ENCODE measurements at places on chromosomes 2 and 18.
A peak's percentile ranks its signal among the peaks of the same experiment; 100 is the strongest.

- no peak for DNase-seq
These were observed 342.0 kb downstream of the HRH4 start for GRCh38 chr18:24802456-24802855.

- DNase-seq = no peak
These were observed 86.2 kb downstream of the MBP start for GRCh38 chr18:77046409-77046808.

DNA sequence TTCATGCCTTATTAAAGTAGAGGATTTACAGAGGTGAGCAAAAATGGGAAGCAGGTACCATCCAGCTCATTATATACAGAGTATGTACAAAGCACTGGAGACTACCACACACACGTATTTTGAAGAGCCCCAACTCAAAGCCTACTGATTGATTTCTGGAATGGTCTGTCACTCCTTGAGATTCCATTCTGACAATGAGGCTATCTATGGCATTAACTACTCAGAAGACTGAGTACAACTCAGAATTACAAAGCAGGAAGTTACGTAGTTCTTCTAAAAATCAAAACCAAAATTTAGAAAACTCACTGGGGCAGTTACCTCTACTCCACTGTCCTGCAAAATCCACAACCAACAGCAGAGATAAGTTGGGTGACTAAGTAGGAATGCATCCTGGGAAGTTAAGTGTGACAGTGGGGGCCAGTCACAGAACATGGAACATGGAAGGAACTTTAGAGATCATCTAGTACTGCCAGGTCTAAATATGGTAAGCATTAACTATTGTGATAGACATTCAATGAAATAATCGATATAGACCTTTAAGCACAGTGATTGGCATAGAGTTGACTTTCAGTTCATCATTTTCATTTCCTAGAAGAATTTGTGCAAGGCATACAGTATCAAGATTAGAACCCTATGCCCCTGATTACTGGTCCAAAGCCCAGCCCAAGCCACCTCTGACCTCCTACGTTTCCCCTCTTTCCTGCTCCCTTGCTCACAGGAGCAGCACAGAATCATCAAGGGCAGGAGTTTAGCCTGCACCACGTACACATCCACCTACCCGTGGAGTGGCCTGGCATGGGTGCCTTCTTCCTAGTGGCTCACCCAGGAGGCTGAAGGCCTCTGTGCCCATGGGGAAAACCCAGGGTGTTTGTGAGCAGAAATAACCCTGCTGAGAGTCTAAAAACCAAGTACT is 80.1 kb upstream of the FOSL2 start:
- no peak for DNase-seq

DNA sequence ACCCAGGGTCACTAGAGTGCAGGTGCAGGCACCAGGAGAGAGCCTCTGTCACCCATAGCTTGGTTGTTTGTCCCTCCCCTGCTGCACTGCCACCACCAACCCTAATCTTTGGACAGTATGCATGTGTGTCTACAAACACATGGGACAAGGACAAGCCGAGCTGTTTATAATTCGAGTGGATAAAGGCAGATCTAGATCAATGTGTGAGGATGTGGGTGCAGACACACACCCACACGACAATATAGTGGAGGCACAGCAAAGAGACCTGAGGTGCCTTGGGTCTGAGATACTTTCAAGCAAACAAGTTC is 199.2 kb downstream of the TNS1 start:
- DNase-seq = no peak

GRCh38 chr18:50465211-50466153 is 90.6 kb downstream of the SKA1 start:
- no peak for DNase-seq

DNA sequence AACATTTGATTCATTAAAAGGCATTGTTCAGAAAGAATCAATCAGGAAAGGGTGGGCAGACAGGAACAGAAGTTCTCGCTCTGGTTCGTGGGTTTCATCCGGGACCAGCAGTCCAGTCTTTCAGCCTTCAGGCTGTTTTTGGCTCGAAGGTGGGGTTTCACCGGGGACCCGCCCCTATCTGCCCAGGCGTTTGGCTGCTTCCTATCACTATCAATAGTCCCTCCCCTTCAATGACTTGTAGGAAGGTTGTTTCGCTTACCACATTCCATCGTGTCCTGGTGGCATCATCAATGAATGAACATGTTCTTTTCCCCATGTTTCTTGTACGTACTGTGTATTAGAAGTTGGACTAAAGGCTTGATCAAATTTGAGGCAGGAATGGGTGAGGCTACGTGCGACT is 130.3 kb downstream of the NEDD4L start:
- DNase-seq = no peak

DNA sequence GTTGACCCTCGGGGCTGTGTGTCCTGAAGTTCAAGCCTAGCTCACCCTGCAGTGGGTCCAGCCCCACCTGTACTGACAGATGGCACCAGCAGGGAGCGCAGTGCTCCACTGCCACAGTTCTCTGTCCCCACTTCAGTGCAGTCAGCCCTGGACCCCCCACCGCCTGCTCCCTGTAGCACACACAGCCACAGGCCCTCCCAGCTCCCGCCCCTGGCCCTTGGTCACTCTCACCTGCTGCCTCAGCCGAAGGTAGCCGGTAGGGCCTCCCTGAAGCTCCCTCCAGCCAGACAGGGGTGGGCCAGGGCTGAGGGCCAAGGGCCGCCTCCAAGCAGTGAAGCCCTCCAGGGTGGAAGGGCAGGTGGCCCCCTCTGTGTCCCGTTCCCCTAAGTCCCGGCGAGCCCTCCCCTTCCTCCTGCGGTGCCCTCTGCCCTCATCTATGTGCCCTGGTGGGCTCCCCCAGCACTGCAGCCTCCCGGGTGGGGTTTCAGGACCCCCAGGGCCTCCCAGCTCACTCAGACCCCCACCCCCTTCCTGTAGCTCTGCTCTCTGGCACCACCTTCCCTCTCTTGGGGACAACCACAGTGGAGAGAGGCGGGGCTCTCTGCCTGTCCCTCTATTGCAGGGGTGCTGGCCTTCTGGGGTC is 10.8 kb upstream of the ALPP start:
- DNase-seq = no peak

GRCh38 chr18:63697097-63697660 is 5.6 kb upstream of the SERPINB11 start:
- no peak for DNase-seq

DNA sequence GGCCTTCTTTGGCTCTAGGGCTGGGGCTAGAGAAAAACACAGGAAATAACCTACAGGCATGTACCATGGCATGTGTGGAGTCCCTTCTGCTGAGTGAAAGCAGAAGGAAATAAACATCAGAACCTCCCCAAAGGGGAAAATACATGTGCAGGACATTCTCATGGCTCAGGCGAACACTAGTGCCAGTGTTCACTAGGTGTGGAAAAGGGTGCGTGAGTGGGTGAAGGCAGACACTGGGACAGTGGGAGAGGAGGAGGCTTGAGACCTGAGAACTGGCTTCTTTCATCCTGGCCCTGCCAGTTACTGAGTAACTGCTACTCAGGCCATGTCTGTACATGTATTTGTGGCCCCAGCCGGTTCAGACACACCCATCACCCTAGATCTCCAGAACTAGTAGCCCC is 268.2 kb downstream of the PRKCE start:
- no peak for DNase-seq

GRCh38 chr2:26068602-26069298 is 34.9 kb downstream of the RAB10 start:
- peak; percentile 30 for DNase-seq

DNA sequence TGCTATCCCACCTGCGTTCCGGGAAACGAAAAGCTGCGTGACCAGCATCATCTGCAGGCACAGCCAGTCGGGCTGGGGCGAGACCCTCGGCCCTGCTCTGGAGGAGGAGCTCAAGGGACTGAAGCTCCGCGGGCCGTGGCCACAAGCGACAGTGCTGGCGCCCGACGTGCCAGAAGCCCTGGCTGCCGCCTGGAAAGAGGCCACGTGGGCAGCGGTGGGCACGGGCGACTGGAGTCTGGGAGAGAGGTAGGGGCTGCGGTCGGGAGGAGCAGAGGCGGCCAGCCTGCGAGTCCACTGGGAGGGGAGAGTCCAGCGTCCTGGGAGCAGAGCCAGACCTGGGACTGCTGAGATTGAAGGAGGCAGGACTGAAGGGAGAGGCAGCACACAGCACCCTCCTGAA is 9.2 kb downstream of the DTYMK start:
- DNase-seq = no peak
